ENCODE measurements at places on chromosomes 5 and 9. TPM values are rescaled to one million over a fixed set of nuclear protein-coding genes. Genes with fewer than 3 reads are reported as not detected.

- no peaks in the 10 kb centered on the region for H3K36me3 ChIP-seq
- no peaks in the 10 kb centered on the region for H3K27me3 ChIP-seq
- no peak overlapping the region for H3K27ac ChIP-seq
Measured at GRCh38 chr5:81639556-81639955, 111.3 kb downstream of the SSBP2 start.

DNA sequence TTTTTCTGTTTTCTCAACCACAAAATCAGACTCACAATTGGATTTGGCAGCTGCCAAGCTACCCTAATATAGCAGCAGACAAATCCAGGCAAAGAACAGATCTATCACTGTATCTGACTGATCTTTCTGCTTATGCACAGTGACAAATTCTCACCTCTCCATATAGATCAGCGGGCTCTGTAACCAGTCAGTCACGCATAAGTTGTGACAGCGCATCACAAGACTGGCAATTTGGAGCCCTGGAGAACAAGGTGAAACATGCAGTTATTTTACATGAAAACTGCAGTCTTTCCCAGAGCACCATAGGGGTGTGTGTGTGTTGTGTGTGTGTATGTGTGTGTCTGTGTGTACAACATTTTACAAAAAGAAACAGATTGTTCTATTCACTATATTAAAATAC, 37.7 kb downstream of the RORB start:
- H3K27me3 ChIP-seq = no peaks in the 10 kb centered on the region
- no peaks in the 10 kb centered on the region for H3K4me1 ChIP-seq
- H3K36me3 ChIP-seq = no peaks in the 10 kb centered on the region
- DNase-seq = no peak

- no peak for DNase-seq
- no peaks in the 10 kb centered on the region for H3K36me3 ChIP-seq
- no peak overlapping the region for H3K4me3 ChIP-seq
Measured at GRCh38 chr5:74392711-74393351, 247.7 kb downstream of the ENC1 start.

DNA sequence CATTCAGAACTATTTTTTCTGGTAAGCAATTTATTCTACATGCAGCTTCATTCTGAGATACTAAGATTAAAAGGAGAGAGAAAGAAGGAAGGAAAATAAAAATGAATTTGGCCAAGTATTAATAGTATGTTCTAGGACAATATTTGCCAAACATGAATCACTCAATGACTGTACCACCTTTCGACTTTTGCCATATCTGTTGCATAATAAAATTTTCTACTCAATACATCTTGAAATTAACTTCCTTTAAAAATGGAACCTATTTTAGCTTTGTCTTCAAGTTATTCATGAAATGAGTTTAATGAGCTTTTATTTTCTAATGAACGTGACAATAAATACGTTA, 111.8 kb downstream of the MARCHF3 start:
- H3K4me3 ChIP-seq = no peak overlapping the region
- peaks cover 26% of the 10 kb centered on the region for H3K4me1 ChIP-seq
- H3K27me3 ChIP-seq = no peaks in the 10 kb centered on the region
- H3K27ac ChIP-seq = no peak overlapping the region

- H3K4me1 ChIP-seq = peaks cover 74% of the 10 kb centered on the region
- DNase-seq = no peak
- no peak overlapping the region for H3K4me3 ChIP-seq
Measured at GRCh38 chr9:33129886-33130881, 37.0 kb downstream of the B4GALT1 start.

The CDC20B gene
- total RNA-seq = not detected

DNA sequence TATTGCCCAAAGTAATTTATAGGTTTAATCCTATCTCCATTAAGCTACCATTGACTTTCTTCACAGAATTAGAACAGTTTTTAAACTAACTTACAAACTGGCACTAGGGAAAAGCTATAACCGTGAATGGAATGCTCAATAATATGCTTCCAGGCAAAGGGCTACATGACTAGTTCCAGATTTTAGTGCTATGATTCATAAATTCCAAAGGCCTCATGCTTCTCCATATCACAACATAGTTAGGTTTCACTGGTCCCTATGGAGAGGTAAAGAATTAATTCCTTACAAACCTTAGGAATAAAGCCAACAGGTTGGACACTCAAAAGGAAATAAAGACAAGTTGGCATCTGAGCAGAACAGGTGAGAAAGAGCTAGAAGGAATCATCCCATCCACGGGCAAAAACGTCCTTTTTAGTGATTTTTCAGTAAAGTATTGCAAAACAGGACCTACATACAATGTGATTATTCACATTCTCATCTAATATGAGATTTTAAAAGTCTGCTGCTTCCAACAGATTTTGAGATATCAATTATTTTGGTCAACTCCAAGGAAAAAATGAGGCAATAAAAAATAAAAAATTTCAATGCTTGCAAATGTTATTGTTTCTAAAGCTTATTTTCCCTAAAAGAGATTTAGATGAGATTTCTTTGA, 97.0 kb upstream of the TARS1 start:
- no peaks in the 10 kb centered on the region for H3K36me3 ChIP-seq
- H3K4me1 ChIP-seq = no peaks in the 10 kb centered on the region
- no peak for DNase-seq
- no peaks in the 10 kb centered on the region for H3K27me3 ChIP-seq

DNA sequence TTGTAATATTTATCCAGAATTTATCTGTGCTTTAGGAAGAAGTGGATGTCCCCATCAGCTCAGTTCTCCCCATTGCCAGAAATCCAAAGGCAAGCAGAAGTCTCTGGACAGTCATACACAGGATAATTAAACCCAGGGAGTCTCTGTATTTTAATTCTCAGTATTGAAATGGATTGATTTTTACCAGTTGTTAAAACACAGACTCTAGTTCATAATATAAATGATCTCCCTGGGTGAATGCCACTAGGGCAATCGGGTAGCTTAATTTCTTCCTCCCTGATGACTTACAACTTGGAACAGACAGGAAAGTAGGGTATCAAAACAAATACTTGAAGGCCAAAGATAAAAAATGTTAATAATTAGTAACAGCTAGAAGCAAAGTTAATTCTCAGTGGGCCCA, 66.5 kb upstream of the DAP start:
- no peaks in the 10 kb centered on the region for H3K27me3 ChIP-seq
- H3K4me3 ChIP-seq = no peak overlapping the region
- no peak for DNase-seq
- no peak overlapping the region for H3K27ac ChIP-seq
- H3K36me3 ChIP-seq = no peaks in the 10 kb centered on the region

The ZNF300 gene
- total RNA-seq = 0.30 TPM

DNA sequence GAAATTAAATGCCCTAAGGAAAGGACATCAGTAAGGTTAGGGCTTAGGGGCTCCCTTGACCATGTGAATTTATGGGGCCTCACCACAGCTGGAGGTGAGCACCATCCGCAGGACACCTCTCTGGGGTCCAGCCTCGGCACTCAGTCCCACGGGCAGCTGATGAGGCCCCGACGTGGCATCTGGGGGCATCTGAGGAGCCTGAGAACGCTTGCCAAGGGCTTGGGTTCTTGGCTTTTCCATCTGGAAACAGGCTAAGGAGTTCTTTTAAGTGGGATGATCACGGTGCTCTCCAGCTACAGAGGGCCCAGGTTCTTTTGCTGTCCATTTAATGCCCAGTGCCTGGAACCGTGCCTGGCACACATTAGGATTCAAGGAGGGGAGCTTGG, 3.6 kb downstream of the NKX2-5 start:
- H3K4me3 ChIP-seq = peak overlapping the region; percentile 62
- DNase-seq = peak; percentile 33
- peaks cover 11% of the 10 kb centered on the region for H3K4me1 ChIP-seq
- peak overlapping the region; percentile 9 for H3K27ac ChIP-seq

DNA sequence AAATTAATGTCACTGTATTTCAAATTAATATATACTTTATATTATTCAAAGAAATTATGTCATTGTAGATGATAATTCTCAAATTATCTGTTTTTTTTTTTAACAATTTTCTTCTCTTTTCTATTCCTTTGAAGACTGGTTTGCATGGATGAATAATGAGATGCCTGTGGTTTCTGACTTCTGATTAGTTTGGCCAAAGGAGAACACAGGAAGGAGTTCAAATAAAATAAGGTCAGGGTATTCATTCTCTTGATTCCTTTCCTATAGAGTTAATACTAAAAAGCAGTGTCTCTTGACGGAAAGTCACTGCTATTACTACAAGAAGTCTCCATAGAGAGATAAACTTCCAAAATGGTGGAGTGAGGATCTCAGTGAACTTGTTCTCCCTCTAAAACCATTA, 279.6 kb upstream of the FTMT start:
- no peak for DNase-seq
- H3K27ac ChIP-seq = no peak overlapping the region
- no peaks in the 10 kb centered on the region for H3K27me3 ChIP-seq
- no peaks in the 10 kb centered on the region for H3K36me3 ChIP-seq
- no peaks in the 10 kb centered on the region for H3K4me1 ChIP-seq

- no peak overlapping the region for H3K27ac ChIP-seq
- H3K27me3 ChIP-seq = peaks cover 9% of the 10 kb centered on the region
- no peak overlapping the region for H3K4me3 ChIP-seq
- H3K4me1 ChIP-seq = peaks cover 7% of the 10 kb centered on the region
- no peaks in the 10 kb centered on the region for H3K36me3 ChIP-seq
- DNase-seq = no peak
Measured at GRCh38 chr9:91536211-91536691, 112.6 kb upstream of the NFIL3 start.

DNA sequence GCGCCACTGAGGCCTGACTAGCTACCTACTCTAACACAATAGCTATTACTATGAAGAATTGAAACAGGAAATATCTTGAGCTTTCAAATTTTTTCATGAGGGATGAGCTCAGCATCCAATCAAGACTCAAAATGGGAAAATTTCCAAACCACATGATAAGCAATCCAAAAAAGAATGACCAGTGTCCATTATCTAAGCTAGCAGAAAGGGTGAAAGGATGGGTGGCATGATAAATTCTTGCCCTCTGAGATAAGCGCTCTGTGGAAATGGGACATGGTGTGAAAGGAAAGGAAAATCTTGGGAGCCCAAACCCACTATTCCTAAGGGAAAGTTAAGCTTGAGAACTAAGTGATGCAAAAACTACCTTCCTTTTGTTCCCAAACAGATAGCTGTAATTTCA, 170.2 kb upstream of the NREP start:
- no peaks in the 10 kb centered on the region for H3K27me3 ChIP-seq
- no peak overlapping the region for H3K4me3 ChIP-seq
- H3K36me3 ChIP-seq = no peaks in the 10 kb centered on the region
- DNase-seq = no peak
- no peak overlapping the region for H3K27ac ChIP-seq

DNA sequence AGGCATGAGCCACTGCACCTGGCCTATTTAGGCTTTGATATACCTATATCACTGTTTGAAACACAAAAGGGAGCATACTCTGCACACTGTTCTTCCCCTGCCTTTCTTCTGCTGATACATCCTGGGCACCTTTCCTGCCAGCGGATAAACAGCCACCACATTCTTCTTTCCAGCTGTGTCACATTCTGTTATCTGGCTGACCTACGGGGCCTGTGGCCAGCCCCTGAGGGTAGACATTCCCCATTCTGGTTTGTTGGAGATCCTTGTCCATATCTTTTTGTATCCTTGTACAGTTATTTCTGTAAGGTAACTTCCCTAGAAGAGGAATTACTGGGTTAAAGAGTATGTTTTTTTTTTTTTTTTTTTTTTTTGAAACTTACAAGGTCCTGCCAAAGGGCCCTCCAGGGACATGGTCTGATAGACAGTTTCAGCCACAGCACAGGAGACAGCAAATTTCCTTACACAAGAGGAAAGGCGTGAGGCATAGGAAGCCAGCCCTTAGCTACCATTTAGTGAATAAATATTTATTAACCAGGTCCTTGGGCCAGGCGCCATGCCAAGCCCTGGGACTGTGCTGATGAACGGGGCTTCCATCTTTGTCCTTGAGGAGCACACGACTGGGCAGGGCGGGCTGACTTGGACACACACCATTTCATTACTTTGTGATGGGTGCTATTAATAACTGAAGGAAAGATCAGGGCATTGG, 57.8 kb downstream of the ERGIC1 start:
- H3K27me3 ChIP-seq = no peaks in the 10 kb centered on the region
- peak overlapping the region; percentile 79 for H3K27ac ChIP-seq
- H3K4me1 ChIP-seq = peaks cover 32% of the 10 kb centered on the region
- DNase-seq = peak; percentile 81

The ADGRV1 gene
- 0.29 TPM for total RNA-seq

The LCP2 gene
- 6.1 TPM for total RNA-seq

The LRRC14B gene
- 57.6 TPM for total RNA-seq

GRCh38 chr9:126393876-126394275, 67.2 kb downstream of the MVB12B start:
- H3K27me3 ChIP-seq = no peaks in the 10 kb centered on the region
- H3K27ac ChIP-seq = no peak overlapping the region

- H3K27me3 ChIP-seq = no peaks in the 10 kb centered on the region
- peaks cover 11% of the 10 kb centered on the region for H3K36me3 ChIP-seq
- no peak for DNase-seq
- H3K4me1 ChIP-seq = no peaks in the 10 kb centered on the region
- no peak overlapping the region for H3K27ac ChIP-seq
Measured at GRCh38 chr9:132054024-132054423, 25.6 kb downstream of the MED27 start.

Measured in heart left ventricle (tissue), 16 donors.